ENCODE measurements at places on chromosomes 3 and 15.

DNA sequence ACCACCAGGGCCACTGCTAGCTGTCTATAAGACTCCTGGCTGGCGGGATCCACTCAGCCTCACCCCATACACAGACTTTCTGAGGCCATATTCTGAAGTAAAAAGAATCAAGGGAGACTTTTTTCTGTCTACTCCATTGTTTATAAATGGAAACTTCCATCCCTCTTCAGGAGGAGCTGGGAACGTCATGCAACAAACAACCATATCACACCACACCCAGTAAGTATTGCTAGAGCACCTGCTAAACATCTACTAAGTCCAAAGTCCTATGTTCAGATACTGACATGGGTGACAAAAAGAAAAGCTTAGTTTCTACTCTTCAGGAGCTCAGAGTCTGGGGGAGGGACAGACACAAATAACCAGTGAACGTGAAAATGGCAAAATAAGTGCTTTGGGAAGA is 324.8 kb upstream of the ONECUT1 start:
- DNase-seq: no peak

DNA sequence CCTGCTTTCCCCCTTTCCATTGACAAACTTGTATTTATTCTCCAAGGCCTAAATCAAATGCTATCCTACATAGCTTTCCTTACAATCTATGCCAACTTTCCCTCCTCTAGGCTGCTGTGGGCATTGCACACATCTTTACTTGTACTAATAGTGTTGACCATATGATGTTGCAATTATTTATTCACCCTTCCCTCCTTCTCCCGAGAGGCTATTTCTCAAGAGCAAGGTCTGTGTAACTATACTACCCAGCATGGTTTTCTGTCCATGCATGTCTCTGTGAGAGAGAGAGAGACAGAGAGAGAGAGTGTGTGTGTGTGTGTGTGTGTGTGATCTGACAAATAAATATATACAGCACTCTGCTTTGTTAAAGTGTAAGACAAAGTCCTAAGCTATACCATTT is 63.8 kb downstream of the GTPBP8 start:
- DNase-seq: no peak

GRCh38 chr3:123741041-123741511 is 143.1 kb downstream of the MYLK start:
- DNase-seq: no peak

DNA sequence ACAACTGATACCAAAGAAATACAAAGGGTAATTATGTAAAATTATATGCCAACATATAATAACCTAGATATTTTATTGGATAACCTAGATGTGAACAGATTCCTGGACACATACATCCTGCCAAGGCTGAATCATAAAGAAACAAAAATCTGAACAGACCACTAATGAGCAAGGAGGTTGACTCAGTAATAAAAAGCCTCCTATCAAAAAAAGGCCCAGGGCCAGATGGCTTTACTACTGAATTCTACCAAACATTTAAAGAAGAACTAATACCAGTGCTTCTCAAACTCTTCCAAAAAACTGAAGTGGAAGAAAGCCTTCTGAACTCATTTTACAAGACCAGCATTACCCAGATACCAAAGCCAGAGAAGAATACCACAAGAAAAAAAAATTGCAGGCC is 32.4 kb downstream of the THBS1 start:
- DNase-seq: no peak

DNA sequence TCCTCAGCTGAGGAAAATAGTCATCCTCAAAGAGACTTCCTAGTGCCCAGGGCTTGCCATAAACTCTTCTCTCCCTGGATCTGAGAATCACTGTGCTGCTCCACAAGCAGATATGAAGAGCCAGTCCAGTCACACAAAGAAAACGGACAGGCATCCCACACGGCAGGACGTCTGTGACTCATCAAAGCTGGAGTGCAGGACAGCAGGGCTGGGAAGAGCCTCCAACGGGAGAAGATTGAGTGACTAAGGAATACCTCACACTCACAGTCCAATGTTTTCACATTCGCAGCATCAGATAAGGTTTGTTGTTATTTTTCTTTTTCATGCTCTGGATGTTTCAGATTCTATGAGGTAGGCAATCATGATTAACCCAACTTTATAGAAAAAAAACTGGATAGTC is 57.8 kb downstream of the NEK10 start:
- no peak for DNase-seq

DNA sequence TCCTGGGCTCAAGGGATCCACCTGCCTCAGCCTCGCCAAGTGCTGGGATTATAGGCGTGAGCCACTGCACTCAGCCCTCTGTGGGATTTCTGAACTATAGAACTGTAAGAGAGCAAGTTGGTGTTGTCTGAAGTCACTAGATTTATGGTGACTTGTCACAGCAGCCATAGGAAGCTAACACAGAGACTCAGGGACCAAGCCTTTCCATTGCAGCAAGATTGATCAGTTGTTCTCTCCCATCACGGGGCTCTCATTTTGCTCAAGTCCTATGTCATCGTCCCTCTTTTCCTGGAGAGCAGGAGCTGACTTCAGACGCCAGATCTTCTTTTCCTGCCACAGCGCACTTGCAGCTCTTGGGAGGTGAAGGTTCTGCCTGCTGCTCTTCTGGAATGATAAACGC is 61.0 kb downstream of the APBA2 start:
- DNase-seq: no peak

DNA sequence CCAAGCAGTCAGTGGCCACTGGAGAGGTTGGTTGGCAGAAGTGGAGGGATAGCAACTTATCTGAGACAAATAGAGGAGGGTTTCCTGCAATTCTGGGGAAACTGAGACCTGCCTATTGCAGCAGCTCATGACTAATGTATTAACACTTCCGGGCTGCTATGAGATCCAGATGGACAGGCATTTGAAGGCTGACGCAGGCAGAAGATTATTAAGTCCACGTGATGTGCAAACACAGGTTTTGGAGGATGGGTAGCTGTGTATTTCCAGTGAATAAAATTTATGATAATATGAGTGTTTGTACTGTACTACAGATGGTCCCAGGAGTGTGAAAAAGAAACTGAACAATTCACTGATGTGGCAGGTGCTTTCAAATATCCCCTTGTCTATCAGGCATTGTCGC is 28.5 kb upstream of the CFAP161 start:
- no peak for DNase-seq

DNA sequence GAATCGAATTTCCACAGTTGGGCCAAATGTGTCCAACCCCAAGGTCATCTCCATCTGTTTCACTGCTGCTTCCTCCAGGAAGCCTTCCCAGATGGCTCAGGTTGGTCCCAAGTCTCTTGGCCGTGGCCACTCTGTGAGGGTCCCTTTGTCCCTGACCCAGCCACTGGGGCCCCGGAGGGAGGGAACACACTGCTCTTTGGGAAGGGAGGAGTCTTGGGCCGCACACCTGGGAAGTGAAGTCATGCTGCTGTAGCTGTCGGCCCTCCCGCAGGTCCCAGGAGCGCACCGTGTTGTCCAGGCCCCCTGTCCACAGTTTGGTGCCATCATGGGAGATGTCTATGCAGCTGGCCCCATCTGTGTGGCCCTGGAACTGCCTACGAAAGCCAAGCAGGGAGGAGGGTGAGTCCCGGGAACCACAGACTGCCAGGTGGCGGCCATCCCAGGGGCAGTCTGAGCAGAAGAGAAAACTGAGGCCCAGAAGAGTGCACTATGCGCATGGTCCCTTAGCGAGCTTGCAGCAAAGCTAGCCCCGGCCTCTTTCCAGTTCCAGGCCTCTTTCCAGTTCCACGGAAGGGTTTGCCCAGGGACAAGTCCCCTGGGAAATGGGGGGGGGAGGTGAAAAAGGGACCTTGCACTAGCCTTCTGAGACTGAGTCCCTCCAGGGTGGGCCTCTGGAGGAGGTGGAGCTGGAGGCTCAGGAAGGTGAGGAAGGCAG is 44.6 kb downstream of the TLE3 start:
- DNase-seq: no peak

- DNase-seq: no peak
Measured at GRCh38 chr3:72405943-72406566, 442.2 kb downstream of the SHQ1 start.

DNA sequence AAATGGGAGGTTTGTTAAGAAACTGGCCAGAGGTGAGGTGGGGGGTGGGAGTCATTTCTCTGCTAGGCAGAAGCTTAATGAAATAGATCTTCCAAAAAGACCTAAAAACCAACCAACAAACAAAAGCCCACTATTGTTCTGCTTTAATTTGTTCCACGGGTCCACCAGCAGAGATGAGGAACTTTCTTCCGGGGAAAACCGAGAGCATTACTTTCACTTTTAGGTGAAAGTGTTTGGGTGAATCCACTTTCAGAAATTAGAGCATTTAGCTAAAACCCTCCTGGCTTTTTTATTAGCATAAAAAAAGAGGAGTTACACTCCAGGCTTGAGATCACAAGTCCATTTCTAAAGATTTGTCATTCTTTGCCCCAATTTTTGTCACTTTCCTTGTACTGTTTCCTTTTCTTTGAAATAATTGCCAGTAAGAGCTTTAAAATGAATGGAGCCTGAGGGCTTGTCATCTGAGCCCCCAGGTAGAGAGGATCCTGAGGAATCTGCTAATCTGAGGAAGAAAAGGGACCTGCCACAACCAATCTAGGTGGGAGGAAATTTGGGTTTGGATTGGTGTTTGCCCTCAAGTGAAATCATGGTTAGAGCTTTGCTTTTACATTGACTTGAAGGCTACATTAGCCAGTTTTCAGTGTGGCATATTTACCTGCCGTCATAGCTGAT is 667.6 kb downstream of the NAALADL2 start:
- no peak for DNase-seq

DNA sequence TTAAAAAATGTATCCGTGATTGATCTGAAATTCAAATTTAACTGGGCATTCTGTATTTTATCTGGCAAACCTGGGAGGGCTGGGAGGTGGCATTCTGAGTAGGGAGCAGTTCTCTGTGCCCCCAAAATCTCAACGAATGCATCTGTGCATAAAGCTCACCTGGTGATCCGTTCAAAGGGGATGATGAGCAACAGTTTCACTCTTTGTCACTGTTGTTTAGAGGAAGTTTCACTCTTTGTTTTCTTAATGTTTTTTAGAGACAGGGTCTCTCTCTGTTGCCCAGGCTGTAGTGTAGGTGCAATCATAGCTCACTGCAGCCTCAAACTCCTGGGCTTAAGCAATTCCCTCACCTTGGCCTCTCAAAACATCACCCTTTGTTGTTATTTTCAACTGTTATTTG is 186.7 kb downstream of the SSR3 start:
- DNase-seq: peak; percentile 29

GRCh38 chr15:84862214-84862975 is 22.1 kb upstream of the SLC28A1 start:
- no peak for DNase-seq

All from GM10248 (cell line).